ENCODE measurements at places on chromosomes 4 and X. TPM values are rescaled to one million over a fixed set of nuclear protein-coding genes. Genes with fewer than 3 reads are reported as not detected.

ASB11 gene
- not detected for total RNA-seq

DNA sequence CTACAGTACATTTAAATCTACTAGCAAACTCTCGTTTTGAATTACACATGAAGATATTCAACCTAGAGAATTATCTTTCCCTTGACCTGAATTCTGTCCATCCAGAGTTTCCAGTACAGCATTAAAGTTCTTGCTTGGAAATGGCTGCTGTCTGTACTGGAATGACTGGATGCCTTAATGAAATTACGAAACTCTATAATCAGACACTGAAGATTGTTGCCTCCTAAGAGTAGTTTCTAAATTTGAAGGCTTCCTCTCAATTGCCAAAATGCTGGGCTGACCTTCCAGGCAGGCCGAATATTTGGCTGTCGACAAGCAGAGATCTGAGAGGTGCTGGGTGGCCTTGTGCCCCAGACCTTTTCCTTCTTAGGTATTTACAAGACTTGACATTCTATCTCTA lies 215.1 kb upstream of the GPC4 start:
- no peak for DNase-seq

DNA sequence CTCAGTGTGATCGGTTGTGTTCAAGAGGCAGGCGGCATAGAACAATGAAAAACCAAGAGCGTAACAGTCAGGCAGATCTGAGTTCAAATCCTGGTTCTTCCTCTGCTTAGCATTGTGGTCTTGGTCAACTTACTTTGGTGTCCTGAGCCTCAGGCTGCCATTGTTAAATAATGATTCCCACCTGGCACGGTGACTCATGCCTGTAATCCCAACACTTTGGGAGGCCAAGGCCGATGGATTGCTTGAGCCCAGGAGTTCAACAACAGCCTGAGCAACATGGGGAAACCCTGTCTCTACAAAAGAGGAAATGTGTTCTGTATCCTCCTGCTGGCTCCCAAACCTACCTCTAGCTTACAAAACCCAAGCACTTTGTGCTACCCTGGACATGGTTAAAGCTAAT lies 129.0 kb upstream of the STX18 start:
- no peak for DNase-seq

FGF13 gene
- 12.7 TPM for total RNA-seq

DGKQ gene
- total RNA-seq = 20.1 TPM

CASP3 gene
- 1.5 TPM for total RNA-seq

GRCh38 chrX:153609917-153610835 lies 11.2 kb upstream of the CCNQ start:
- peak; percentile 83 for DNase-seq

SOWAHD gene
- not detected for total RNA-seq

SLC4A4 gene
- 0.32 TPM for total RNA-seq

- DNase-seq = no peak
These were observed 53.6 kb downstream of the DDX60 start for GRCh38 chr4:168264903-168265302.

- no peak for DNase-seq
These were observed 41.6 kb upstream of the STIM2 start for GRCh38 chr4:26819026-26819425.

DNA sequence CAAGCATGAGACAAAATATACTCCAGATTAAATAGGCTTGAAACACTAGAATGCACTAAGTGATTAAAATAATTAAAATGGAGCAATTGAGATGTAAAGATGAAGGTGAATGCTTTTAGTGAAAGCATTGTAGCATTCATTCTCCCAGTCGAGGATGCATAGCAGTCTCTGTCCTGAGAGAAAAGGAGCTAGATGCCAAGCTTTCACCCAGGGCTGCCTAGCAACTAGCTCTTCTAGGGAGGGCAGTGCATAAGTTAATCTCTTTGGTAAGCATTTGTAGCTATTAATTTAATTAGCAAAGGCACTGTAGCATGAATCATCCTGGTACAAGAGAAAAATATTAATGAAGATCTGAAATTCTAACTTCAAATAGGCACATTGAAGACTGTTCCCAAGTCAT lies 1014.8 kb downstream of the C4orf33 start:
- DNase-seq = no peak

- no peak for DNase-seq
These were observed 1328.3 kb downstream of the C4orf33 start for GRCh38 chr4:130424211-130424610.

DNA sequence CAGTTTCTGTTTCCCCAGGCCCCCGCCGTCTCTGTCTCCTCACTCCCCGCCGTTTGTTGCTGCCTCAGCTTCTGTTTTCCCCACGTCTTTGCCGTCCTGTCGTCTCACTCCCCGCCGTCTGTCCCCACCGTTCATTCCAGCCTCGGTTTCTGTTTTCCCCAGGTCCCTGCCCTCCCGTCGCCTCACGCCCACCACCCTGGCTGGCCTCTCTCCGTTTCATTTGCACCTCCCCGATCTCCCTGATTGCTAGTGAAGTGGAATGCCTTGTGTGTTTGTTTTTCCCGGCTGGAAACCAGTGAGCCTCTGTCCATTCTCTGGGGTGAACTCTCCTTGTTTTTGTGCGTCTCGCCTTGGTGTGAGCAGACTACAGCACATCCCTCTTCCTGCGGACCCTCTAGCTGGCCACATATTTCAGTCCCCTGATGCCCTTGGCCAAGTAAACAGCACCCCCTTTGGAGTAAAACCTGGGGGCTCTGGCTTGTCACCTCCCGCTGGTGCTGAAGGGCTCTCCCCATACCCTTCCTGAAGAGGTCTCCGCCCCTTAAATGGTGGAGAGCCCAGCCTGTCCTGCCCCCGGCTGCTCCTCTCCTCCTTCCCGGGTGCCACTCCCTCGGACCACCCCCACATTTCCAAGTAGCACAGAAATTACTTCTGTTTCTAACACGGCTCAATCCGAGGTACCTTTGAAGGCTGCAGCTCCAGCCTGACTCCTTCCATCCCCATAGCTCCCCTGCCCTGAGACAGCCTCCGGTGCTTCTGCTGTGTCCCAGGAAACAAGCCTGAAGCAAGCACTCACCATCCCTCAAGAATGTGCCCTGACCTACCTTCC lies 13.2 kb downstream of the TMEM175 start:
- no peak for DNase-seq

JCHAIN gene
- total RNA-seq = 4.0 TPM

GRCh38 chrX:119512146-119512800 lies 44.0 kb downstream of the SLC25A5 start:
- peak; percentile 73 for DNase-seq
